Stimulated activated CD4-positive, alpha-beta T cell treated with anti-CD3 and anti-CD28 coated beads, Interleukin-2, amount 100 ng/mL, for 24 hours (primary cell): ENCODE measurements at places on chromosomes 1 and 21.

GRCh38 chr1:92949937-92950817 lies 11.1 kb downstream of the DIPK1A start:
- DNase-seq, result no peak

DNA sequence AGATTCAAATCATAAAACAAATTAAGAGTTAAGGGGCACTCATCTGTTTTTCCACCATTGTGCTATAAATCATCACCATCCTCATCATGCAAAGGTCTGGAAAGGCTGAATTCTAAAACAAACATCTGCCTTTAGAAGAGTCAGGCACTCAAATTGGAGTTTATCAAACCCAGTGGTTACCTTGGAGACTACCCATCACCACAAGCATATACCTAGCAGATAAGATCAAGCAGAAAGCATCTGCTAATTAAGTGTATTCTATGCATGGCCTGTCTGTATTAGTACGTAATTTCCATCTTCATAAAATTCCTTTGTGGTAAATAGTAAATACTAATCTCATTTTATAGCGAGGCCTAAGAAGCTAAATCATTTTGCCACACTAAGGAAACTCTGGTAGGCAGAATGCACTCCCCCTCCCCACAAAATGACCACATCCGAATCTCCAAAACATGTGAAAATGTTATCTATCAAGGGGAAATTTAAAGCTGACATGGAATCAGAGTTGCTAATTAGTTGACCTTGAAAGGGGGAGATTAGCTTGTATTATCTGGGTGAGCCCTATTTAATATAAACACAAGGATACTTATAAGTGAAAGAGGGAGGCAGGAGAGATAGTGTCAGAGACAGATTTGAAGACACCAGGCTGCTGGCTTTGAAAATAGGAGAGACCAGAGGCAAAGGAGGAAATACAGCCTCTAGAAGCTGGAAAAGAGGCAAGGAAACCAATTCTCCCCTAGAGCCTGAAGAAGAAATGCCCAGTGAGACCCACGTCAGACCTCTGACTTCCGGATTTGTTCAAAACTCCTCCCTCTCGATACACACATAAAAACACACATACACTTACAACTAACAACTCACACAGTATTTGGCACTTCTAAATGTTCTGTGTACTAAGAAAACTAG lies 23.2 kb downstream of the ARID4B start:
- no peak for DNase-seq

DNA sequence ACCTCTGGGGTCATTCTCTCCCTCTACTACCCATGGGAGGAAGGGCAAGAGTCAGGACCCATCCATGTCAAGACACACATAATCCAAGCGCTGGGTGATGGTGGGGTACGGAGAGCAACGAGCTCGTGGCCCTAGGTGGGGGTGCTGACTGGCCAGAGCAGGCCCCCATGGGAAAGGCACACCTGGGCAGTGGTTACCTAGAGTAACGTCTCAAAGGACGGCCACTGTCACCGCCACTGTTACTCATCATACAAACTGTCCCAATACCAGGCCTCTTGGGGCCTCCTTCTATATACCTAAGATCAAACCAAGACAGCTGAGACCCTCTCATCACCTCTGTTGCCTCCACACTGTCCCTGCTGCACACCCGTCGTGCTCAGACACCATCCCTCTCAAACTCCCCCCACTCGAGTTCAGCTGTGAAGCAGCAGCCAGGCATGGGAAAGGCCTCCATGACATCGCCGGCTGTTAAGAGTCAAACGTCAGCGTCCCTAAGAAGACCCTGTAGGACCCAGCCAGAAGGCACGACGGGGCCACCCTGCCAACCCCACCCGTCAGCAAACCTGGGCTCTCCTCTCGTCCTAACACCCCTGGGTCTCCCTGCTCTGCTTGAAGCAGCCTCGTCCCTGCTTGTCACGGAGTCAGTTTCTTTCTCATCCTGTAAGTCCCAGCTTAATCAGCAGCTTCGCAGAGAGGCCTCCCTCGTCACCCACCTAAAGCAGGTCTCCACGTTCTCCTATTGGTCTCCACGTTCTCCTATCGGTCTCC lies 15.3 kb downstream of the NPHP4 start:
- DNase-seq, result no peak

DNA sequence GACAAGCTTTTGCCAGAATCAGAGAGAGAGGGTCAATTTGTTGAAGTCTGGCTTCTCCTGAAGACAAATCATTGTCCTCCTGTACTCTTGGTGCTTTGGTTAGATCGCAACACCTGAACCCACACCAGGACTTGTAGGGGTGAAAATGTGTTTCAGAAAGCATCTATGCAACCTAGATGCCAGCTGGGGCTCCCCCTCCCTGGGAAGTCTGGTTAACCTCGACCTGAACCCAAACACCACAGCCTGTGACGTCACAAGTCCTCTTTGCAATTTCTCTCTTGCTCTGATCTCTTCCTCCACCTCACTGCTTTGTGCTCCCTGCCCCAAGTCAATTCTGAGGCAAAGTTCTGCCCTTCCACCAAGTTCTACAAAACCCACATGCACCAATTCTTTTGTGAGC lies 42.8 kb upstream of the USP24 start:
- DNase-seq, result no peak

GRCh38 chr1:117147856-117148588 lies 26.5 kb upstream of the TRIM45 start:
- DNase-seq, result no peak

DNA sequence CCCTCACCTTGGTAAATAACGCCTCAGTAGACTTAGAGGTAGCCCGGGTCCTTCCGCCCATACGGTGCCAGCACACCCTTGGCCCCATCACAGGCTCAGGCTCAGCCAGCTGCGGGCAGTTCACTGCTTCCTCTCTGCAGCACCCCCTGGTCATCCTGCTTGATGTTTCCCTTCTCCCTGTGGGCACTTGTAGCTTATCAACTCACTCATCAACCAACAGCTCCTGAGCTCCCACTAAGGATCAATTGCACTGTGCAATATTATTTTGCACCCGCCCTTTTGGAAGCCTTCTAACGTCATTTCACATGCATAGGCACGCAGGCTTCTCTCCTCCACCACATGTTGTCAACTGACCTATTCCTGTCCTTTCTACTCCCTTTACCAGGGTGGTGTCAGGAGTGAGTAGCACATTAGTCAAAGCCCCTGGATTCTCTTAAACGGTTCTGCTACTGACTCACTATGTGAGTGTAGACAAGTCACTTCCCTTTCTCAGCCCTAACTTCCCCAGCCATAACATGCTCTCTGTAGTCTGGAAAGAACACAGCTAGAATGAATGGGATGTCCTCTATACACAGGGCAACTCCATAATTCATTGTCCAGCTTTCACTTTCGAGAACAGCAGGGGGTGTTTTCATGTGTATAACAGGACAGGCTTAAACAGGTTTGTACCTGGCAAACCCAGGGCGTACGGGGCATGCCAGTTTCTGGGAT lies 47.1 kb upstream of the IRF2BP2 start:
- no peak for DNase-seq

- no peak for DNase-seq
Measured at GRCh38 chr1:29171089-29171488, 10.6 kb downstream of the SRSF4 start.

- DNase-seq, result no peak
Measured at GRCh38 chr1:25573591-25573930, 30.2 kb downstream of the LDLRAP1 start.
